ENCODE measurements at places on chromosomes 7 and 10.
A peak's percentile ranks its signal among the peaks of the same experiment; 100 is the strongest.

DNA sequence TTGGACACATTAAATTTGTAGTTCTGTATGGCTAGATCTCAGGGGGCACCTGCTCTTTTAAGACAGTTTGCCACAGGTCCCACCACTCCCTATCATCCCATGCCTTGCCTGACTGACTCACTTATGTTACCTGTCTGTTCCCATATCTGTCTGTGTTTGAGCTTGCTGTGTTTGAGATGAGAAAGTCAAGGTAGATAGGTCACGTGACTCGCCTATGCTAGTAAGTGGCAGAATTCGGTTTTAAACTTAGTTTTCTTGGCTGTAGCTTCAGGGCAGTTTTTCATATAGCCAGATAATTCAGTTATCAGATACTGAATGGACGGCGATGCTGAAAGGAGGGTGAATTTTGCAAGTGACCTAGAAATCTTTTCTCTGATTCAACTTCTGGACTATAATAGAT, 348.4 kb downstream of the RPS24 start:
- no peak for DNase-seq

DNA sequence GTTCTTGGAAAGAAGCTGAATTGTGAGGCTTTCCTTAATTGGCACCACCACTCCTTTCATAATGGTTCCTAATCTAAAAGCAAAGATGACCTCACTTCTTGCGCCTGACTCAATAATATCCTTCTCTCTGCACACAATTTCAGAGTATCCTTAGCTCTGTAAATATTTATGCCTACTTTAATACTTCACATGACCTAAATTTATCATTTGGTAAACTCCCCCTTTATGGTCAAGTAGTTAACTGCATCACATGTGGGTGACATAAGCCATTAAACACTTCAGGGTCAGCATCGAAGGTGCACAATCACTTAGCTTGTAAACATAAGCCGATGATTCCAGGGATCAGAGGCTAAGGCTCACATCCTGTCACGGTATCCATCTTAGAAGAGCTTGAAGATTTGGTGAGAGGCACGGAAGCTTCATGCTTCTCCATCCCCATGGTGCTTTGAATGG, 7.3 kb upstream of the RHOBTB1 start:
- DNase-seq = no peak

GRCh38 chr7:2680792-2681490, 7.1 kb upstream of the AMZ1 start:
- no peak for DNase-seq

- peak; percentile 16 for DNase-seq
Observed at GRCh38 chr10:132637477-132638129, 100.0 kb downstream of the INPP5A start.

- DNase-seq = no peak
Observed at GRCh38 chr7:113076703-113077102, 9.9 kb downstream of the GPR85 start.

- DNase-seq = no peak
Observed at GRCh38 chr10:52615756-52616394, 156.7 kb downstream of the MBL2 start.

GRCh38 chr7:2497065-2497464, 20.9 kb upstream of the GRIFIN start:
- DNase-seq = no peak

- DNase-seq = no peak
Observed at GRCh38 chr7:139768249-139768824, 9.5 kb downstream of the HIPK2 start.

DNA sequence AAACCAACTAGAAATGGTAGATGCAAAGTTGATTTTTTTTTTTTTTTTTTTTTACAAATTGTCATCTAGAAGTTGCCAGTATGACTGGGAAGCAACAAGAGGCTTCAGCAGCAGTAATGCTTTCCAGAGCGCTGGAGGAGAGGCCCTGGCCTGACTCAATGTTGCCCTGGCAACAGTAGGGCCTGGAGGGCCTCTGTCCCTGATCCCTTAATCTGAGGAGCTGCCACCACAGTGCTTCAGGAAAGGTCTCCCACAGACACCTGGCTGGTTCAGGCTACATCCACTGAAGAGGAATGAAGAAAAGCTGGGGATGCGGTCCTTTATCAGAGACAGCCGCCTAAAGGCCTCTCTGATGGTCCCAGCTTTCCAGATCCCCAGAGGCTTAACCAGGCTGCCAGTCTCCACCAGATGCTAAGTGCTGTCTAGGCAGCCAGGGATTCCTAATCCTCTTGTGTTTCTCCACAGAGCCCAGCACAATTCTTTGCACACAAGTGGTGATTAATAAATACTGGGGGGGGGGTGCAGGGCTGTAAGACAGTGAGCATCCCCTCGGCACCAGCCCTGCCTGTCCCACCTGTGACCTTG, 33.7 kb downstream of the ZNF777 start:
- no peak for DNase-seq

DNA sequence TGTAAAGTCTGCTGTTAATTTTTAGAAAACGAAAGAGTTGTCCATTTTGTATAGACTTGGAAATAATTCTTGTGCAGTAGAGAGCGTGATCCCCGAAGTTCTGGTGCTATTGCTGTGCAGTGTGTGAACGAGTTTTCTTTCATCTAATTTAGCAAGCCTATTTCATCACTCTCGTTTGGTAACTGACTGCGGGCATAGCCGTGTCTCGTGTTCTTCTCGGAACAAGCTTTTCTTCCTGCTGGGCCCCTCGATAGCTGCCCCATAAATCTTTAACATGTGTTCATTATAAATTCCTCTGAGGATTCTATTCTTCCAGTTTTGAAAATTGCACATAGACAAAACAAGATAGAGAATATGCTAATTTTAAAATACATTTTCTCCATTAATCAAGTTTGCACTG, 622.0 kb upstream of the PFKP start:
- DNase-seq = no peak

- DNase-seq = no peak
Observed at GRCh38 chr7:157436763-157437480, 100.1 kb downstream of the DNAJB6 start.

- no peak for DNase-seq
Observed at GRCh38 chr7:130131964-130132875, 61.9 kb downstream of the KLHDC10 start.

DNA sequence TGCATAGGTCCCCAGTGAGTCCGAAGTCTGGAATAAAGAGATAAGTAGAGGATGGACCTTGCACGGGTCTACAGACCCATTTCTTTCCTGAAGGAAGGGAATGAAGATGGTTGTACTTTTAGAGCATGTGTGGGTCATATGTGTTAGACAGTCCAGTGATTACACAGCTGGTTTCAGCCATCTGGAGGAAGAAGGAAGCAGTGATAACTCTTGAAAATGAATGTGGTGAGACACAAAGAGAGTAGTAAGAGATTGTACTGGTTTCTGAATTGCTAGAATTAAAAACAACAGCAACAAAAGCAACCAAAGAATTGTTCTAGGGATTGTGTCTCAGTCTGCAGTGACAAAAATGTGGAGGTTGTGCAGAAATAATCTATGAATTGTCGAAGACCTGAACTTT, 258.9 kb downstream of the SUGCT start:
- no peak for DNase-seq

DNA sequence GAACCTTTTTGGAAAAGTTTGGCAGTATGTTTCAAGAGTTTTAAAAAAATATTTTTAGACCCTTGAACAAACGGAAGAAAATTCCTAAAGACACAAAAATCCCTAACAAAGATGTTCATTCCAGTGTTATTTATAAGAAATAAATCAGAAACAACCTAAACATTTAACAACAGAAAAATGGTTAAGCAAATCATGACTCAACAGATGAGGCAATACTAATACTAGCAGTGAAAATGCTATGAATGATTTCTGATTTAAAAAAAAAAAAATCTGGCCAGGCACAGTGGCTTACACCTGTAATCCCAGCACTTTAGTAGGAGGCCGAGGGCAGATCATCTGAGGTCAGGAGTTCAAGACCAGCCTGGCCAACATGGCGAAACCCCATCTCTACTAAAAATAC, 61.0 kb downstream of the ARHGAP12 start:
- DNase-seq = no peak

DNA sequence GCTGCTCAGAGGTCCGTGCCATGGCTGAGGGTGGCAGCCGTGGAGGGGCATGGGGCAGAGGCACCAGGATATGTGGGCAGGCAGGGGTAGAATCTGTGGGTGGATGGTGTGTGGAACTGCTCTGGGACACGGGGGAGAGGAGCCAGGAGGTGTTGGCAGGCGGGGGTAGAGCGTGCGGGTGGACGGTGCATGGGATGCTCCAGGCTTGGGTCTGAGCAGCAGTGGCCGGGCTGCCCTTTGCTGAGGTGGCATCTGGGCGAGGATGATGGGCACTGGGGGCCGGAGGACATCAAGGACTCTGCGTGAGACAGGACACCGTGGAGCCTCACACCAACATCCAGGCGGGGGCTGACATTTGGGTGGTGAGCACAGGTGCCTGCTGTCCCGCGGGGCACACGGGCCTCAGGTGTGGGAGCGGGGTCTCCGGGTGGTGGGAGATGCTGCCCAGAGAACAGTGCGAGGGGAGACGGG, 46.2 kb downstream of the JAKMIP3 start:
- no peak for DNase-seq

- DNase-seq = no peak
Observed at GRCh38 chr7:128679920-128680319, 7.8 kb downstream of the GARIN1A start.

DNA sequence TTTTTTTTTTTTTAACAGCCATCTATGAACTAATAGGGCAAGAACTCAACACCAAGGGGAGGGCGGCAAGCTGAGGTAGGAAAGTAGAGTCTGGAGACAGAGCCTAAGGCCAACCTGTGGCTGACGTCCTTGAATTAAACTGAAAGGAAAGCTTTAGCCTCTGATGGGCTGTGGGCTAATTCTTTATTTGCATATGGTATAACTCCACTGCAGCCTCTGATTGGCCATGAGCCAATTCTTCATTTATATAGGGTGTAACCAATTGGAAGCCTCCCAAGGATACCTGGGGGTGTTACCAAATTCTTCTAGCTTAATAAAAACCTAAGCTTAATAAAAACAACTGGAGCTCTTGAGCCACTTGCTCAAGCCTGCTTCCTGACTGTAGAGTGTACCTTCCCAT, 10.3 kb downstream of the TYW1 start:
- DNase-seq = no peak

DNA sequence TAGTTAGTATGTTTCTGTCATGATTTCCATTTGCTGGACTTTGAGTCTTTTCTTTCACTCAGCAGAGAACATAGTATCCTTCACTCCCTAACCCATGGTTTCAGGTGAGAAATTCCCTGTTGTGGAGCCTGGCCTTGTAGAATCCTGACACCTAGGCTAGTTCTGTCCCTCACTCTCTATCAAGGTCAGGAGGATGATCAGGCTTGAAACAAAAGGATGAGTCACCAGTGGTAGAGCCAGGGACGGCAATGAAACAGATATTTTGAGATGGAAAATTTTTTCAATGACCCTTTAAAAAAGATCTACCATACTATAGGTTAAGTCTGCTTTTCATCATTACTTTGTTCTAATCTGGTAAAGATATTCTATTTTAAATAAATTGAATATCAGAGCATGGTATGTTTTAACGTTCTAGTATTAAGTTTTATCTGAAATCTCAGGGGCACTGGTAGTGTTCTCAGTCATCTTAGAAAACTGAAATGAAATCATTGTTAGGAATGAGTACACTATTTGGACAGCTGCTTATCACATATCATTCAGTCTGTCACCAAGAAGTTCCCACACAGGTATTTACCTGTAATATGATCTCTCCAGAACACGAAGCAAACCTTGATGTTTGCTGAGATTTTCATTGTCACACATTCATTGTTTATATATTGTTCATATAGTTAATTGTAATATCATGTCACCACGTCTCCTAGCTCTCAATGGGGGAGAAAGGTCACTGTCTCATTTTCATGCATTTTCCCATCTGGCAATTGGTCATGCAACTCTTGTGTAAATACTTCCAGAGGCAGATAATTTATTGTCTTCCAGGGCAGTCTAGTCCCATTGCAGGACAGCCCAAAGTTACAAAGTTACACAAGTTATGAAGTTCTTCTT, 299.9 kb upstream of the LRRTM3 start:
- no peak for DNase-seq

DNA sequence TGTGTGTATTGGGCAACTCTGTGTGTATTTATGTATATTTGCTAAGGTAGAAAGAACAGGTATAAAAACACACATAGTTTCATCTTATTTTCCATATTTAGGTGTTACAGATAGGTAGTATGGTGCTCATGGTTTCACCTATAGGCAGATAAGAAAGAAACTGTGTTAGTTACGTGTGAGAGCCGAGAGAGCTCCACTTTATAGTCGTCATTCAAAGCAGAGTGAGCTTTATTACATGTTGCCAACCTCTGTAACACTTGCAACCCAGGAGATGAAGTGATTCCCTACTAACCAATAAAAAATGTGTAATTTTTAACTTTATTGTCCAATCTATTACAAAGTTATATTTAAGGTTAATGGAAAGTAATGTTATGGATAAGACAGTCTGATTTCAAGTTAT, 121.3 kb downstream of the AGMO start:
- no peak for DNase-seq

DNA sequence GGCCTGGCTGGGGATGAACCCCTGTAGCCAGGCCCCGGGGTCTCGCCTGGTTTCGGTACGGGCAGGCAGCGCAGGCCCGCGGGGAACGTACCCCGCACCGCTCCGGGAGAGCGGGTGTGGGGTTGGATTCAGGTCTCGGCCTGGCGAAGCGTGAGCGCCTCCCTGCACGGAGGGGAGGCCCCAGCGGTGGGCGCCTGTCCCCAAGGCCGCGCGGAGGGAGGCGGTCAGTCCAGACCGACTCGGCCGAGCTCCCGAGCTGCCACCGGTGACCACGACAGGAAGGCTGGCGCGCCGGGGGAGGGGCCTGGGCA, 378 bp upstream of the INPP5F start:
- DNase-seq = no peak

DNA sequence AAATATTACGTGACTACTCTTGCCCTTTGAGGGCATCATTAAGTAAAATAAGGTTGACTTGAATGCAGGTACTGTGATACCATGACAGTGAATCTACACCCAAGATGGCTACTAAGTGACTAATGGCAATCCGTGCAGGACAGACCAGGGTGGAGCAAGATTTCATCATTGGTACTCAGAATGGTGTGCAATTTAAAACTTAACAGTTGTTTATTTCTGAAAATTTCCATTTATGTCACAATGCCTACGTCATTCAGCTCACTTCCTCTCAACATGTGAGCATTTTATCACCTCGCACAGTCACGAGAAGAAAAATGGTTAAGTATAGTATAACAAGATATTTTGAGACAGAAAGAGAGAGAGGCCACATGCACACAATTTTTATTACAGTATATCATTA, 50.3 kb upstream of the MET start:
- DNase-seq = no peak

DNA sequence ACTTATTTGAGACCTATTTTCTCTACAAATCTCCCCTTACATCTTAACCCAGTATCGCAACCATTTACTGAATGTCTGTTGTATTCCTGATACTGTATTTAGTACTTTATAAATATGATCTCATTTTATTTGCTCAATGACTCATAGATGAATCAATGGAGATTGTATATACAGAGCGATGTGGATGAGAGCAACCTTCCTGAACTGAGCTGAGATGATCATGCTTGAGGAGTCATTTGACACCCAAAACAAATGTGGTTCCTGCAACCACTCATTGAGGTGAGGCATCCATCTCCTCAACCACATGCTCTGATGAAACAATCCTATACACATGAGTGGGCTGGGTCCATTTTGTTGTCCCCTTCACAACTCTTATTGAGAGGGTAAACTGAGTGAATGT, 250.0 kb downstream of the CDC14C start:
- no peak for DNase-seq

- no peak for DNase-seq
Observed at GRCh38 chr10:127069436-127069835, 127.0 kb downstream of the INSYN2A start.
